Motor neuron (in vitro differentiated cells): ENCODE measurements at places on chromosomes 3 and 15. TPM values are rescaled to one million over a fixed set of nuclear protein-coding genes. Genes with fewer than 3 reads are reported as not detected.
A peak's percentile ranks its signal among the peaks of the same experiment; 100 is the strongest.

SLC9C1 gene
- not detected in 2 replicates for total RNA-seq

CLDN16 gene
- total RNA-seq, result 0.50 TPM in 1 of 2 replicates, not detected in the other

ERICH6 gene
- 1.0 TPM in 1 of 2 replicates, not detected in the other for total RNA-seq

OXTR gene
- total RNA-seq, result 1.00 and 1.0 TPM in 2 replicates

DNA sequence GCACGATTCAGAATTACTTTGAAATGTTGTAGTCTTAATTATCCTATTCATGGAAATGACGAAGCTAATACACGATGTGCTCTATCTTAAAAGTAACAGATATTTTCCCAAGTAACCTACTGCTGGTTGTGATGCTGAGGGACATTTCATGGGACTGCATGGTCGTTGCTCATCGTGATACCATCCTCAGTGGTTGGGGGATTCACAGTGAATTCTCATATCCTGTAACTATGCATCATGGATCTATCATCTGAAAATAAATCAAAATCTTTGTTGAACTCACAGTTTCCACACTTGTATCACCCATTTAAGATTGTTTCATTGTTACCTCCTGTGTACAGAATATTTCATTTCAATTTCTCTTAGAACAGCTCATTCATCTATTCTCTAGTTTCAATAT lies 84.7 kb downstream of the OPA1 start:
- ATAC-seq, result no peak

TRIM42 gene
- total RNA-seq, result 0.07 TPM in 1 of 2 replicates, not detected in the other

NPAP1 gene
- 0.04 and 0.93 TPM in 2 replicates for total RNA-seq

DNA sequence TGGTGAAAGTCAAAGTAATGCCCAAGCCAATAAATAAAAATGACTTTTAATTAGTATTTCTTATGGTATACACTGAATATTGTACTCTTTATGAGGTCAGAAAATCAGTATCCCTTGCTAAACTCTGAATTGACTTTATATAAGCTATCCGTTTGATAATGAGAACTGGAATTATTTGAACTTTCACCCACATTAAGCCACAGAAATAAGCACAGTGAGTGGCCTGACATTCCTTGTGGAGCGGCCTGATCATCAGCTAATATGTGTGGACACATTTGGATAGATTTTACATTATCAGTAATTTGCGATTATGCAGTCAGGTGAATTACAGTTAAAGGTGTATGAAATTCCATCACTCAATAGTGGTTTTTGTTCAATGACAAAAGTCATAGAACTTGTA lies 136.0 kb upstream of the CBLB start:
- no peak for ATAC-seq

DNA sequence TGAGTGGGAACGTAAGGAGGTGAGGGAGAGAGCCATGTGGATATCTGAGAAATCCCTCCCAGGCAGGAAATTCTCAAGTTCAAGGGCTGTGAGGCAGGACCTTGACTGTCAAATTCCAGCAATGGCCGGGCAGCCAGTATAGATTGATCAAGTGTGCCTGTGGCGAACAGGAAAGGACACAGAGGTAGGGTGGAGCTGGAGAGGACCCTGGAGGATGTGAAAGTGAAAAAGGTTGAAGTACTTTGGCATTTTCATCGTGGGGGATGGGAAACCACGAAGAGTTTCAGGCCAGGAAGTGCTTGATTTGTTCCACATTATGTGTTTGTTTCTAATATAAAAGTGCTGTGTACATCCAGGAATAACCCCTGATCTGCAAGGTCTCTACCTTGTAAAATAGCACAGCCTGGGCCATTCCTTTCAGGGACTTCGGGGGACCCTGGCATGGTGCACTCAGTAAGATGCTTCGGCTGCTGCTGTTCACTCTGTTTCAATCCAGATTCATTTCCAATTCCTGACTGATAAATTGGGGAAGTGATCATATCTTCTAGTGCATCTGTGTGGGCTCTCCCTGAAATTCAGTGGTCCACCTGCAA lies 156.6 kb downstream of the MCTP2 start:
- ATAC-seq, result no peak

TGM5 gene
- total RNA-seq, result not detected in 2 replicates

- ATAC-seq, result no peak
These were observed 20.7 kb downstream of the GRIP2 start for GRCh38 chr3:14519406-14519805.

DNA sequence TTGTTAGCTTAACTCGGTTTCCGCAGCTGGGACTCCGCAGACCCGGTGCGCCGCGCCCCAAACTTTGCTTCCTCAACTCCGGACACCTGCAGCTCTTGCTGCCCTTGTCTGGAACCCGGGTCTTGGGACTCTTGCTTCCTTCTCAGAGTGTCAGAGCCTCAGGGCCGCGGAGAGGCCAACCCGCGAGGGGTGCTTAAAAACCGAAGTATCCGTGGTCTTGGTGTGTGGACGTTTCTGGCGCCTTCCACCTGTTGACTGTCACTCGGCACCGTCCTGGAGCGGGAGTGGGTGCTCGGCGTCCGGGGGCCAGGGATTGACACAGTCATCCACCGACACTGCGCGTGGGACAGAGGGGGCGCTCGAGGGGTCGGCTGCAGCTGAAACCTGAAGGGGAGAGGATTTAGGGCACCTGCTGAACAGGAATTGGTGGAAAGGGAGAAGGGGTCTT lies 386 bp downstream of the SQOR start:
- ATAC-seq, result peak; percentile 75

GRCh38 chr15:24772686-24773373 lies 97.3 kb downstream of the NPAP1 start:
- ATAC-seq, result peak; percentile 99

DNA sequence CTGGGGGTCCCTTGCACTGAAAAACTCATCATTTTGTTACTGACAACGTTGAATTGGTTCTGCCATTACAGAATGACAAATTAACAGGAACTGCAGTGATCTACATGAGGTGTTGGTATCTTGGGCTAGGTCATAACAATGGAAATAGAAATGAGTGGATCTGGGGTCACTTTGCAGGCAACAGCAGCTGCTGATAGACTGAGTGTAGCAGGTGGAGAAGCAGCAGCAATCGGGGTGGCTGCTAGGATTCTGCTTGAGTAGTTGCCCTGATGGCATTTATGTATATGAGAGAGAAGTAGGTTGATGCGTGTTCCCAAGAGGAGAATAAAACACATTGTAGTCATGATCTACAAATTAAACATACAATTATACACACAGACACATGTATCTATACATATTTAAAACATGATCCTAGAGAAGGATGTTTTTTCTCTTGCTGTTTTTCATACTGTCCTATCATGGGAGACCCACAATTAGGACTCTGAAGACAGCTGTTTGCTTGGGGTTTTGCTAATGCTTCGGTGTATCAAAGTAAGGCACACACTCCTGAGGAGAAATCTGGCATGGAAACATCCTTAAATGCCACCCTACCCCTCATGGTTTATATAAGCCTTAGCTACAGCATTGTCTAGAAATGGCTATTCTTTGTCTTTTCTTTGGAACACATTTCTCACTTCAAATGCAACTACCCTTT lies 15.8 kb upstream of the THBS1 start:
- no peak for ATAC-seq

DNA sequence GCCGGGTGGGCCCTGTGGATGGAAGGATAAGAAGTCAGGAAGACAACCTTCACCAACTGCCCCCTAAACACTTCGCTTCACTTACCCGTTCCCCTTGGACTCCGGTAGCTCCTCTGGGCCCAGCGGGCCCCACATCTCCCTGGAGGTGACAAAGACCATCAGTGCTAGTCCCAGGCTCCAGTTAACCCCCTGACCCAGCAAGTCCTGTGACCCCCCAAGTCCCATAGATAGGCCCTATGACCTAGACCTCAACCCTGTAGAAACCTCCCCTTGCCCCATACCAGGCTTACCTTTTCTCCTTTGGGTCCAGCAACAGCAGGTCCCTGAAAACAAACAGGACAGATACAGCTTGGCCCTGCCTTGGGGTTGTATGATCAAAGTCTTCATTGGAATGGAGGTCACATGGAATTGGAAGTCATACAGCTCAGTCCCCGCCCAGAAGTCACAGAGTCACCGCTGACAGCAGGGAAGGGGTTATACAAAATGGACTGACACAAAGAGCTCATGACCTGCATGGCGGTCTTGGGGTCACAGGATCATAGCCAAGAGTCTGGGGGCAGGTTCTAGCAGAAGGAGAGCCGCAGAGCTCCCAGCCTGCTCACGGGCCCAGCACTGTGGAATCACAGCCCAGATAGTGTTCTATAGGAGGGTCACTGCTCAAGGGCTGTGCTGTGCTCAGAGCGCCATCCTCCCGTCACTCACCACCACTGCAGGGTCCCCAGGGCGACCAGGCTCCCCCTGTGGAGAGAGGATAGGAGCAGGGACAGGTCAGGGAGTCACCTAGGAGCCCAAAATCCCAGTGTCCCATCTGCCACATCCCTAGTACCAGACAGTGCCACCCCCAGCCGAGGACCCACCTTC lies 13.3 kb downstream of the COL7A1 start:
- ATAC-seq, result no peak

GRCh38 chr3:58176185-58176530 lies 34.6 kb downstream of the DNASE1L3 start:
- ATAC-seq, result no peak

MCF2L2 gene
- total RNA-seq, result 15.5 and 21.4 TPM in 2 replicates

DNA sequence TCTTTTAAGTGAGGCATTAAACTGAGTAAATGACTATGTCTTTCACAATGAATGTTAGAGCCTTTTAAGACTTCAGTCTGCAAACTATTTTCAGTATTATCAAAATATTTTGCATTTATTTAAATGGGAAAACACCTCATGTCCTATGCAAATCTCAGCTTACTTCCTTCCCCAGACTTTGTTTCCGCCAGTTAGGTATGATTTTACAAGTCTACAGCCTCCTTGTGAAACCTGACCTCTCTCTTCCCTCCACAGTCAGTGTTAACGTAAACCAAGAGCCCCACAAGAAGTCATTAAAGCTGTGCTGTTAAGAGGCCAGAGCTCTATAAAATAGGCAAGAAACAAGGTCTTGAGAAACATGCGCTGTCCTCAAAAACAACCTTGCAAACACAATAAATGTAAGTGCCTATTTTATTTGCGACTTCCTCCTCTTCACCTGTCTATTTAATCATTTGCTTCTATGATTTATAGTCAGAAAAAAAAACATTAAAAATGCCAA lies 48.3 kb downstream of the PRTG start:
- ATAC-seq, result peak; percentile 39
